ENCODE measurements at places on chromosomes 2 and 18.

- no peak for DNase-seq
These were observed 49.8 kb upstream of the THOC1 start for GRCh38 chr18:317618-318017.

DNA sequence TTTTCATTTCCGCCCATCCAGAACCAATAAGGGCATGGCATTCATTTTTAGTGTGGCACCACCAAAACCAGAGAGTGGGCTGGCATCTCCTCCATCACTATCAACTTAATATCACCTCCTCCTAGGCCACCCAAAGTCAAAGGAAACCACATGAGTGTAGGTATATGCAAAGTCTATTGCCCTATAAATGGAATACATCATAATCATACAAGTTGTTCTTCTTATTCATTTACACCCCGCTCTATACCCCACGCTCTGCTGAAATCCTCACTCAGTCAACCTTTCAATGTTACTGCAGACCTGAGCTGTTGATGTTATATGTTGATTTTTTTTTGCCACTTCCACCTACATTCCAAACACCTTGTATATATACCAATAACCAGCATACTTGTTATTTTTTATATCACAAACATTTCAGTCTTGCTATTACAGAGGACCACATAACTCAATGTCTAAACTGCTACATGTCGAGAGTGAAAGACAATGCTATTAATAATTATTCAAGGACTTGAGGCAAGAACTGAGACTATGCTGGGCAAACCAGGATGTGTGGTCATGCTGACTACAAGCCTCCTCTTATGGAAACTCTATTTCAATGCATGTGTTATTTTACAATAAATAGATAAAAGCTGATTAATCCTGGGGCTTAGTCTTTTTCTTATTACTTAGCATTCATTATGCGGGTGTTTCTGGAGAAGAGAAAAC is 466.5 kb upstream of the ID2 start:
- no peak for DNase-seq

DNA sequence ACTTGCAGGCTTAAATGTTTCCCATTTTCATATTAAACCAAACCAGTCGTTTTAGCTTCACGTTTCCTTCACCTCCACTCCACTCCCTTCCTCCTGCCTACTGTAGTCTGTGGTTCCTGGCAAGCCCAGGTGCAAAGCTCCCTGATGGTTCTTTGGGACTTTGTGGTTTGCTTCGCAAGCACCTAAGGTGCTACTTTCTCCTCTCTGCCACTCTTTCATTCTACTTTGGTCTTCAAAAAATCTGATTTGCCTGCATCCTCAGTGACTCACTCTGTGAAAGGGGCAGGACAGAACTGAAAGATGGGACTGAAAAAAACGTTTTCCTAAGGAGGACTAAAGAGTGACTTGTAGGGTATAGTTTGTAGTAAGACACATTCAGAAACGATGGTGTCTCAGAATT is 228.4 kb downstream of the CYRIA start:
- no peak for DNase-seq

- DNase-seq = no peak
These were observed 287.0 kb upstream of the ZC3H15 start for GRCh38 chr2:186199029-186199428.

DNA sequence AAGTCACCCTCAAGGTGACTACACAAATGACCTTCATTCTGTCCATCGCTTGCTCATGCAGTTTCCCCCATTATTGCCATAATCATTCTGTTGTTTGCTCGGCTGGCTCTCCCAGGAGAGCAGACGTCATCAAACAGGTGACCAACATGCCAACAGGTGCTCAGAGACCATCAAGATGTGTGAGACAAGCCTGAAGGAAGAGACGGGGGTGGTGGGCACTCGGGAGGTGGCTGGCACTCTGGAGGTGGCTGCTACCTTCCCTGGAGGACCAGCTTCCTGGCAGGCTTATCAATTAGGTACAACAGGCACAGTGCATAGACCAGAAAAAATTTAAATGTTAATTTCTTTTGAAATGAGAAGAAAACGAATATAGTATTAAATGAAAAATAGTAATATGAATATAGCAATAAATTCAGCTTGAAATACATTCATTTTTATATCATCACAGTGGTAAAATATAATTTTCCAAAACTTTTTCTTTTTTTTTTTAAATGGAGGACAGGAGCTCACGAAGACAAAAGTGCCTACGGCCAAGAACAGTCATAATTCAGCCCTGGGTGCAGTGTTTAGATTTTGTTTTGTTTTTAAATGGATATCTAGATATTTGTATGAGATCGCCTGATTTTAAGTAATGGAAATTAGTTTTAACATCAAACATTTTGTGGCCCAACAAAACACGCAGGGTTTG is 16.9 kb upstream of the HAAO start:
- DNase-seq = no peak

GRCh38 chr2:1680222-1681016 is 63.9 kb downstream of the PXDN start:
- no peak for DNase-seq

DNA sequence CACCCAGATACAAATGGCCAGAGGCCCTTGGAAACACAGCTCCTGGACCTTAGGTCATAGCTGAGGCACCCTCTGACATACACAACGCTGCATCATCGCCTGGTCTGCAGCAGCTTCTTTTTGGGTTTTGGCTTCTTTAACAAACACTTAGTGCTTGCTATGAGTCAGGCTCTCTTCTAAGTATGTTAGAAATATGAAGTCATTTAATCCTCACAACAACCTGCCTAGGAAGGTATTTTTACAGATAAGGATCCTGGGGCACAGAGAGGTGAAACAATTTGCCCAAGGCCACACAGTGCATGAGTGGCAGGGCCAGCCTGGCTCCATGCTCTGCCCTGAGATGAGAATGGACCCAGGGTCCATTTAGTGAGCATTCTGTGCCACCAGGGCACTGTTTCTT is 96.6 kb downstream of the TMEM17 start:
- DNase-seq = peak; percentile 39

GRCh38 chr2:143001501-143001900 is 124.0 kb downstream of the KYNU start:
- DNase-seq = no peak

DNA sequence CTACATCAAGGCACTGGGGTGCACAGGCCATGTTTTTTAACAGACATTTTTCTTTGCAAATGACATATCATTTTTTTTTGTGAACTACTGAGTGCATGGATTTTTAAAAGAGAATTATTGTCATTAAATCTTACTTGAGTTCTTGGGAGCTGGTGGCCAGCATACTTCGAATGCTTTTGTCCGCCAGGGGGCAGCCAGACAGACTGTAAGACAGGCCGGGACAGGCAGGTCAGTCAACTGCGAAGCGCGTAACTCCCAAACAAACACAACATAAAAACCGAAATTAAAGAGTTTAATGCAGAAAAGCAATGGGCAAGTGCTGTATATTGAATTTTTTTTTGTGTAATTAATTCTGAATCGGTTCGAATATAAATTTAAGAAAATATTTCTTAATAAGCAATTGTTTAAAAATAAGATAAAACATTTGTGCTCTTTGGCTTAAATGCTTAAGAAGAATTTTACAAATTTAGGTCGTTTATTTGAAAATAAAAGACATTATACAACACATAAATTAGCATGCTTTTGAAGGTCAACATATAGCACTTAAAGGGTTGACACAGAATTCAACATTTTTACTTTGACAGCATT is 142.2 kb upstream of the PXDN start:
- peak; percentile 77 for DNase-seq

GRCh38 chr2:19971691-19972090 is 18.2 kb downstream of the WDR35 start:
- DNase-seq = peak; percentile 28

GRCh38 chr2:48399828-48400552 is 130.0 kb upstream of the STON1 start:
- no peak for DNase-seq

GRCh38 chr2:236156095-236156859 is 11.9 kb downstream of the GBX2 start:
- no peak for DNase-seq

DNA sequence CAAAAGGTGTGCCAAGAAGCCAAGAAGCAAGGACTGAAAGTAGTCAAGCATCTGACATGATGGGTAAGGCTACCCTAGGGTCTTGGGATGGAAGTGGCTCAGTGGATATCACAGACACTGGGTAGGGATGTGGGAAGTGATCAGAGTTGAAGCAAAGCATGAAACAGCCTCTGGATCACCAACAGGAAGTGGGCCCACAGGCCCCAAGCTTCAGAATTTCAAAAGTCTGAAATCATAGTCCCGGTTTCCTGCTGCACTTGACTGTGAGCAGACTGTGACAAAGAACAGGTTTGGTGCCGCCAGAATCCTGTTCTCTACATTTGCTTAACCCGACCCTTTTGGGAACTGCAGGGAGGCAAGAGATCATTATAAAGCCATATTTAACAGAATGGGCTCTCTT is 57.4 kb downstream of the SP100 start:
- peak; percentile 7 for DNase-seq

GRCh38 chr2:179106342-179106675 is 56.4 kb upstream of the CCDC141 start:
- no peak for DNase-seq

GRCh38 chr2:236180076-236180816 is 12.1 kb upstream of the GBX2 start:
- DNase-seq = peak; percentile 42

DNA sequence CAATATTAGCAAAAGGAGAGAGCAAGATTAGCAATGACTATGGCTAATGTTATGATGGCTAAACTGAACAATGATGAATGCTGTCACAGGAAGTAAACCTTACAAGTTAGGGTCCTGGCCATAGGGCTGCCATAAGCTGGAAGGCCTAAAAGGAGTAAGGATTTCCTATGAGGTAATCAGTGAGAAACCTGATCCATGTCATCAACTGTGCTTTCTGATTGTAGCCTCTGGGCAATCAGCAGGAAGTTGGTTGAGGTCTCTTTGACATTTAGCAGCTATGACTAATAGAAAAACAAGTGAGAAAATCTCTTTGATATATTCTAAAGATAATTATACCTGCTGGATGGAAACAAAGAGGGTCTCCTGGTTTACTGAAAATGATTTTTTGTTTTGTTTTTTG is 193.0 kb downstream of the RAB3GAP1 start:
- DNase-seq = peak; percentile 86

DNA sequence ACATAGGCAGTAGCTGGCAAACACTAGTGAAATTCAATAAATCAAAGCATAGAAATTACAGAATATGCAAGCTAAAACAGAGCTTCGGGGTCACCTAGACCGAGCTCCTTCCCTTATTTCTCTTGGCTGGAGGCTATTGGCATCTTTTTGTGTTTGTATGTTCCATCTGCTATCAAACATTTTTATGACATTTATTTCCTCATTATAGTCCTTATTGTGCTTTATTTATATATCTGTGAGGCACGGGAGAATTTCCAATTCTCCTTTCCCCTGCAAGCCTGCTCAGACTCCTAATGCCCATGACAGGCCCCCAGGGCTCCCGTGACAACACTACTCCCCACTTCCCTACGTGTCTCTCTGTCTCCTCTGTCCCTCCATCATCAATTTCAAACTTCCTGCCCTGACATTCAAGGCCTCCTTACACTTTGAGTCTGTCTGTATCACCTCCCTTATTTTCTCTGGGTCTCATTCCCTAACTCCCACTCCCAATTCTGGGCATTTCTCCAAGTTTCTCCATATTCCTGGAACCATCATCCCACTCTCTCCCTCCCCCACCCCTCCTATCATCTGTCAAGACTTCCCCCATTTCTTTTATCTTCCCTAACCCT is 316.9 kb downstream of the OSR1 start:
- no peak for DNase-seq

DNA sequence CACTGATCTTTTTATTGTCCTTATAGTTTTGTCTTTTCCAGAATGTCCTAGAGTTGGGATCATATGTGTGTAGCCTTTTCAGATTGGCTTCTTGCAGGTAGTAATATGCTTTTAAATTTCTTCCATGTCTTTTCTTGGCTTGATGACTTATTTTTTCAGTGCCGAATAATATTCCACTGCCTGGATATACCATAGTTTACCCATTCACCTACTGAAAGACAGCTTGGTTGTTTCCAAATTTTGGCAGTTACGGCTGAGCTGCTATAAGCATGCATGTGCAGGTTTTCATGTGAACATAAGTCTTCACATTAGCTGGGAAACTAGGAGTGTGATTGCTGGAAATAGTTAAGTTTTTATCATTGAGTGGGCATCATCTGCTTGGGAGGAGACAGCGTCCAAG is 73.7 kb downstream of the RNF144A start:
- no peak for DNase-seq

DNA sequence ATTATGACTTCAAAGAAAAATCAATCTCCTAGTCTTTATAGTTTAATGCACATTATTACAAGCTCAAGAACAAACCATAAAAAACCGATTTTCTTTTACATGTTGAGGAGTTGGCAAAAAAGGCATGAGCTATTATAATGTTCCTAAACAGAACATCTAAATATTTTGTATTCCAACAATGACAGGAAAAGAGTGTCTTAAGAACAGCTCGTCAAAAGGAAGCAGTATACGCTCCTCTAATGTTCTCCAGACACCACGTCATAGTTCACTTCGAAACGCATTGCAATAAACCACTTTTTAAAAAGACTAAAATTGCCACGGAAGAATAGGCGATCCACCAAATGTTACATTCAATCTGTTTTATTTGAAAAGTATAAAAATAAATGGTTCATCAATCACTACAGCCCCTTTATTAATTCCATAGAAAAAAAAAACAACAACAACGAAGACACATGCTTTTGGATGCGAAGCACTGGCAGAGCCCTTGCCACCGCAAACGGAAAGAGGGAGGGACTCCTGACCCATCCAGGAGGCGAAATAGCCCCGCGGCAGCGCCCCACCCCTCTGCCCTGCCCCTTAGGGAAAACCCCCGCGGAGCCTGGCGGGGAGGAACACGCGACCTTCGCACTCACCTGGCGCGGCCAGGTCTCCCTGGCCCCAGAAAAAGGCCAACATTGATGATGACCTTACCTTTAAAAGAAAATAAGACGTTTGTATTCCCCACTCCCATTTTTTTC is 45.8 kb downstream of the MBP start:
- DNase-seq = peak; percentile 54

GRCh38 chr2:127428057-127428814 is 10.0 kb downstream of the PROC start:
- no peak for DNase-seq

- DNase-seq = peak; percentile 85
These were observed 34.0 kb downstream of the QPCT start for GRCh38 chr2:37378411-37378810.

GRCh38 chr2:108588070-108588668 is 53.9 kb downstream of the LIMS1 start:
- peak; percentile 74 for DNase-seq

DNA sequence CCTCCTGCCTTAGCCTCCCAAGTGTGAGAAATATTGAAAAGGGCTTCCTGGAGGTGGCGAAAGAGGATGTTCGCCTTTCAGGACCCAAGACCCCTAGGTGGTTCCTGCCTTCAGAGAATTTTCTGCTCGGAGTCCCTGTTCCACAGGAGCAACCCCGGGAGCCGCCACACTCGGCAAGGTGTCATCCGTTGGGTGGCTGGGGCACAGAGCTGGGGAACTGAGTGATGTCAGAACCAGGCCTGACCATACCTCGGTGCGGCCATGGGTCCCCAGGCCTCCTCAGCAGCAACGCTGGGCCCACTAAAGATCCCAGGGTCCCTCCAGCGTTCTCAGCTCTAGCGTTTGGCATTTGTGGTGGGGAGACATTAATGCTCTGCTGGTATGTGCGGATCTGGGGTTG is 23.7 kb upstream of the TAF1B start:
- DNase-seq = no peak

GRCh38 chr2:109226128-109226527 is 97.1 kb downstream of the SH3RF3 start:
- no peak for DNase-seq

- DNase-seq = peak; percentile 95
These were observed 9.9 kb upstream of the IL1A start for GRCh38 chr2:112794131-112794733.

Measured in iris pigment epithelial cell (primary cell).